Neural progenitor cell (in vitro differentiated cells): ENCODE measurements at places on chromosomes 12 and 14.

GRCh38 chr12:39892146-39892545 lies 213.7 kb downstream of the SLC2A13 start:
- DNase-seq: no peak

DNA sequence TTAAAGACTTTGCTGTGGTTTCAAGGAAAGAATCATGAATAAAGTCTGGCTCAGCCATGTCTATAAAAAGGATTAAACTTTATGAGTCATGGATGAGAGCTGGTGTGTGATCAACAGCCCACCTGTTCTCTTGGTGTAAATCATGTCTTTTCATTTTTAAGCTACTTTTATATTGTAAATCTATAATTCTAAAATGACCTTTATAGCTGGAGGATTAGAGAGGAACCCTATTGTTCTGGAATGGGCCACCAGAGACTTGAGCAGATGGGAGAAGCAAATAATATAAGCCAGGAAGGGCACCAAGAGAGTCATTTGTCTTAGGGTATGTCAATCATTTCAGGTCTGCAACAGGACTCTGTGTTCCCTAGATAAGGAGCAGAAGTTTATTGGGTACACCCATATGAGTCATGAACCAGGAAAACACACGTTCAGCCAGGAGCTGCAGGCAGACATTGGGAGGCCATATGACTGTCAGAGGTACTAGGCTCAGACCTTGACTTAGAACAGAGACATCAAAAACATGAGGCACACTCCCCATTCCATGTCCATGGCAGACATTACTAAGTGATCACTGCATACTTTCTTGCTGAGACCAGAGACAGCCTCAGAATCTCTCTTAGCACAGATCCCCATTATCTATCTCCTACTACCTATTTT lies 49.3 kb downstream of the NDUFA12 start:
- no peak for DNase-seq

DNA sequence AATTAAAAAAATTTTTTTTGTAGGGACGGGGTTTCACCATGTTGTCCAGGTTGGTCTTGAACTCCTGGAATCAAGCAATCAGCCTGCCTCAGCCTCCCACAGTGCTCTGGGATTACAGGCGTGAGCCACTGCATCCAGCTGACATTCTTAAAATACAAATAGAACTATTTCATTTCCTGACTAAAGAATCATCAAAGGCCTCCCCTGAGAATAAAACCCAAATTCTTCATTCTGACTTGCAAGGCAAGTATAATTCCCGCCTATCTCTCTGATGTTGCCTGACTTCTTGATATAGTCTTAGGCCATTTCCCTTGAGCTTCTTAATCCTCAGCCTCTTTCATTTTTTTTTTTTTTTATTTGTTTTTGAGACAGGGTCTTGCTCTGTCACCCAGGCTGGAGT lies 4.4 kb upstream of the BICD1 start:
- no peak for DNase-seq

DNA sequence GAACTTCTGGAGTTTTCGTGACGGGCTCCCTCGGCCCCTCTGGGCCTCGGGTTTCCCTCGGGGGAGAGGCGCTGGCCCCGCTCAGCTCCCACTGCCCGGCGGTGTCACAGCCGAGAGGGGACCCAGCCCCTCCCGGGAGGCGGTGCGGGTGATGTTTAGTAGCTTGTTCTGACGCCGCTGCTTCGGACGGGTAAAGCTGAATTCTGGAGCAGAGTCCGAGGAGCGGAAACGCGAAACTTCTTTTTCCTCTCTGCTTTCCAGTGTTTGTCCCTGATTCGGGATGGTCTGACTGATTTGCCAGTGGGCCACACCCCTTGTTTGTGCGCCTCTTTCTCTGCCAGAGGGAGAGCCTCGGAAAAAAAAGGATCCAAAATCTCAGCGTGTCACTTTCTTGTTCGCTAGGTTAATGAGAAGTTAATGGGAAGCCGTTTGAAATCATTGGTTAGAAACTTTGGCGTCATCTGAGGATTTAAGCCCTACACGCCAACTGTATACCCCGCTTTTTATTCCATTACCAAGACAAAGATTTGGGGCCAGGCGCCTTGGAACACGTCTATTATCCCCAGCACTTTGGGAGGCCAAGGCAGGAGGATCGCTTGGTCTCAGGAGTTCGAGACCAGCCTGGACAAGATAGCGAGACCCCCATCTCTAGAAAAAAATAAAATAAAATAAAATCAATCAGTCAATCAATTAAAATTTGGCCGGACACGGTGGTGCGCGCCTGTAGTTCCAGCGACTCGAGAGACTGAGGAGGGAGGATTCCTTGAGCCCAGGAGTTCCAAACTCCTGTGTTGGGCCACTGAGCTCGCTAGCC lies 756 bp downstream of the TULP3 start:
- DNase-seq: peak; percentile 83

- peak; percentile 29 for DNase-seq
Measured at GRCh38 chr12:29316752-29317151, 64.2 kb downstream of the ERGIC2 start.

DNA sequence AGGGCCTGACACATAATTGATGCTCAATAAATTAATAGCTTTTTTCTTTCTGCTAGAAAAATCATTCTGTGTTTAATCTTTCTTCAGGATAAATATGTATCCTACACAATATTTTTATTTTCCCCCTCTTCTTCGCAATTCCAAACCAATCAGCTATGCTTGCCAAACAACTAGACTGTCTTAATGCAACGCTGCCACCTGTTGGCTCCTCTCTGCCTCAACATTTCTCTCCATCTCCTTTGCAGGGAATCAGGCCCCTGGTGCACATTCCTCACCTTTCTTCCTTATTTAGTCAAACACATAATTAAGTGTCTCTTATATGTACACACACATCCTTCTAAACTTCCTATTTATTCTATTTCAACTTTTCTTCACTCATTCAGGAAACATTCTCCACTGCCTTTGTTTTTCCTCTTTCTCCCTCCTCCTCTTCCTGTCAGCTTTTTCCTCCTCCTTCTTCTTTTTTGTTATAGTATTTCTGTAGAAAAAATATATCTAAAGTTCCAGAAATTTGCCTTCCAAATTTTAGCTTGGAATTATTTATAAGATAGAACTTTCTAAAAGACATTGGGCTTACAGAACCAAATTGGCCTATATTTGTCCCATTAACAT lies 406.0 kb downstream of the PRKD1 start:
- DNase-seq: peak; percentile 62

DNA sequence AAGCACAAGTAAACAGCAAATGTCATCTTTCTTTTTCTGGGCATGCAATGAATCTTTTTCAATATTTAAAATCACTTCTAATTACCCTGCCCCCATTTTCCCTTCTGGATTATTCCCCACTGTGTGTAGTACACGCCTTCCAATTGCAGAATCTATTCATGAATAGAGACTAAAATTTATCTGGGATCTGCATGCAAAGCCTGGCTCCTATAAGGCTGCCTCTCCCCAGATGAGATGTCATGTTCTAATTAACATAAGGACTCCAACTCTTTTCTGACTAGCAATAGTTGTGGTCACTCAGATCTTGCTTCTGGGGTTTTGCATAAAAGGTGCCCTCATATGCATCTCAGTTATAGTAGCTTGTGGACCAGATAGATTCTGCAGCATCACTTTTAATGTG lies 473.5 kb downstream of the BTG1 start:
- DNase-seq: no peak
